Skeletal muscle tissue (tissue), 5 donors: ENCODE measurements at places on chromosomes 6 and 20. TPM values are rescaled to one million over a fixed set of nuclear protein-coding genes. Genes with fewer than 3 reads are reported as not detected.

The MLIP gene
- total RNA-seq: 27.7 TPM

The CDS2 gene
- 27.1 TPM for total RNA-seq

The GPR63 gene
- 3.1 TPM for total RNA-seq

The SLC2A10 gene
- total RNA-seq: 24.0 TPM

The GPR31 gene
- total RNA-seq: not detected

The FKBP1A gene
- 56.4 TPM for total RNA-seq

The UBE2V1 gene
- total RNA-seq: 36.5 TPM

The FUT9 gene
- under 0.01 TPM for total RNA-seq

The MCHR2 gene
- total RNA-seq: not detected

The WFDC12 gene
- total RNA-seq: not detected

The FANCE gene
- total RNA-seq: 21.9 TPM

The MRPS18B gene
- total RNA-seq: 105 TPM

The GSTA4 gene
- 35.5 TPM for total RNA-seq
